ENCODE measurements at places on chromosomes 4 and X.

- DNase-seq: no peak
Observed at GRCh38 chrX:70494441-70494840, 49.8 kb downstream of the DLG3 start.

GRCh38 chrX:67734111-67734753 is 190.4 kb downstream of the AR start:
- DNase-seq: no peak

DNA sequence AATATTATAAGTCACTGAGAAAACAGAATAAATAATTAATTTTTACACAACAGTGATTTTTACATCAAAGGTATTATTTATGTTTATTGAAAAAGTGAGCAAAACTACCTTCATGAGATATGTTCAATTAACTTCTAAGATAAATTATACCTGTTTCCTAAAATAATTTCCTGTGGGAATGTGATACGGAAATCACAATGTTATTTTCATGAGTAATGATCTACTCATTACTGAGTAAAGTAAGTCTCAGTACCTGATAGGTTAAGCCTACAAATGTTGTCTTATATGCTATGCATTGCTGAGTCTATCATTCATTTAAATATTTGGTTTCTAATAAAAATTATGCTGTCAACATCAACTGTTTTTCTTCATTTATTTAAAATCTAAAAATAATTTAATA is 324.0 kb downstream of the STPG2 start:
- DNase-seq: no peak

- no peak for DNase-seq
Observed at GRCh38 chr4:73998040-73999011, at the start of gene CXCL5. Gene CXCL5 (minus strand): TSS chr4:73998677. CDS start chr4:73998581, 96 bp downstream.

- no peak for DNase-seq
Observed at GRCh38 chr4:147560625-147561024, 56.6 kb upstream of the TMEM184C start.

- no peak for DNase-seq
Observed at GRCh38 chrX:46758163-46758955, 559 bp downstream of the SLC9A7 start.

- no peak for DNase-seq
Observed at GRCh38 chrX:119237562-119237942, 1.5 kb downstream of the PGRMC1 start.

- DNase-seq: peak; percentile 82
Observed at GRCh38 chr4:10457255-10457801, at the start of gene ZNF518B. Gene ZNF518B (minus strand): TSS chr4:10457426. CDS start chr4:10446328, 11,098 bp downstream.

DNA sequence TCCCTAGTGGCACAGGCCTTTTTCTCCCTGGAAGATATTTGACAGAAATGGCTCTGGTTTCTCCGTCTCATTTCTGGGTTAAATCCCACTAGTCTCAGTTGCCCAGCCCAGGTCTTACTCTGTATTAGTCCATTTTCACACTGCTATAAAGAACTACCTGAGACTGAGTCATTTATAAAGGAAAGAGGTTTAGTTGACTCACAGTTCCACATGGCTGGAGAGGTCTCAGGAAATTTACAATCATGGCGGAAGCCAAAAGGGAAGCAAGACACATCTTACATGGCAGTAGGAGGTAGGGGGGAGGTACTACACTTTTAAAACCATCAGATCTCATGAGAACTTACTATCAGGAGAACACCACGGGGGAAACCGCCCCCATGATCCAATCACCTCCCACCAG is 81.9 kb downstream of the FHDC1 start:
- DNase-seq: no peak
